ENCODE measurements at places on chromosomes 3 and 15.

GRCh38 chr3:149352556-149352955 lies 19.1 kb upstream of the TM4SF18 start:
- H3K4me3 ChIP-seq: no peak overlapping the region
- peaks cover 26% of the 10 kb centered on the region for H3K27me3 ChIP-seq
- no peaks in the 10 kb centered on the region for H3K4me1 ChIP-seq
- no peak overlapping the region for H3K27ac ChIP-seq

GRCh38 chr15:67731112-67731721 lies 94.1 kb upstream of the SKOR1 start:
- H3K27me3 ChIP-seq: no peaks in the 10 kb centered on the region
- ATAC-seq: no peak
- no peak overlapping the region for H3K27ac ChIP-seq
- H3K4me3 ChIP-seq: no peak overlapping the region
- H3K36me3 ChIP-seq: no peaks in the 10 kb centered on the region

GRCh38 chr3:14157951-14158350 lies 20.4 kb downstream of the XPC start:
- no peaks in the 10 kb centered on the region for H3K27me3 ChIP-seq
- no peak overlapping the region for H3K27ac ChIP-seq
- H3K4me3 ChIP-seq: no peak overlapping the region
- H3K36me3 ChIP-seq: peaks cover 93% of the 10 kb centered on the region
- H3K4me1 ChIP-seq: peaks cover 7% of the 10 kb centered on the region
- ATAC-seq: no peak

- peaks cover 23% of the 10 kb centered on the region for H3K27me3 ChIP-seq
- no peak overlapping the region for H3K4me3 ChIP-seq
- no peaks in the 10 kb centered on the region for H3K4me1 ChIP-seq
- no peak for ATAC-seq
- no peak overlapping the region for H3K27ac ChIP-seq
These were observed 15.3 kb downstream of the ERC2 start for GRCh38 chr3:56453011-56453410.

- no peak for ATAC-seq
- H3K4me3 ChIP-seq: no peak overlapping the region
- H3K4me1 ChIP-seq: no peaks in the 10 kb centered on the region
- no peak overlapping the region for H3K27ac ChIP-seq
These were observed 15.9 kb downstream of the MYZAP start for GRCh38 chr15:57607570-57608000.

DNA sequence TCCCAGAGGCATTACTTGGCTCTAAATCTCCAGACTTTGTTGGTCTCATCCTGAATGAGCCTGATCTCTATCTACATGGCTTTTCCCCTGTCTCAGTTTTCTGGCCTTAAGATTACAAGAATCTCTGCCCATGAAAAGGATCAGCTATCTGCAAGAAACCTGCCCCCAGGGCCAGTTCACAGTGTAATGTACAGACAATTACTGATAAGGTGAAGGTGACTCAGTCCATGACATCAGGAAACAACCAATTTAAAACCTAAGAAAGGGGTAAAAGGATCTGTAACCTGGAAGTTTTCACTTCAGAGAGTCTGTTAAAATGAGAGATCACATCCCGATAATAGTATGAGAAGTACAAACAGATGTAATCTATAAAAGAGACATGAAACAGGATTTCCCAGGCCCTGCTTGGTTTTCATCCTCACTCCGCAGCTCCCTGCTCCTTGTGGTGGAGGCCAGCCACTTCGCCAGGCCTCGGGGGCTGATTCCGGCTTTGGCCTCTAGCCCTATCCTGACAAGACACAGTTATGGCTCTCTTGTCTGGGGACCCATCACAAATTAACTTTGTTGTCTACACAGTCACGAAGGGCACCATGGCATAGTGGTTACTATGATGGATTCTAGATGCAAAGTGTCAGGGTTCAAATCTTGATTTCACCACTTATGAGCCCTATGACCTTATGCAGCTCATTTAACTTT lies 136.9 kb downstream of the THSD4 start:
- H3K36me3 ChIP-seq: no peaks in the 10 kb centered on the region
- ATAC-seq: peak; percentile 13
- H3K27me3 ChIP-seq: no peaks in the 10 kb centered on the region
- H3K27ac ChIP-seq: no peak overlapping the region
- H3K4me3 ChIP-seq: no peak overlapping the region

DNA sequence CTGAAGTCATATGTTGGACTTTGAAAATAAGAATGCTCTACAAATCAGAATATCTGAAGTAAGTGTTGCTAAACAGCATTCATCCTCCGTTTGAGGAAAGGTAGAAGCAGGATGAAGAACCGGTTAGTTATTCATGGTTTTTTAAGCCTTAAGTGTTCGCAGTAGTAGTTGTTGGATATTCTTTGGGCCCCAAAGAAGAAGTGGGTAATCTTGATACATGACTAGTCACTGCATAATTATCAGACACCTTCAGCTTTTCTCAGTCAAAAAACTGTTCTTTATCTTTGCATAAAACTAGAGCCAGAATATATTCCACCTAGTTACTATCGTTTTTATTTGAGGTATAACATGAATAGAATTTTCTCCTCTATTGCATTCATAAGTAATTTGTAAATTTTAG lies 13.8 kb downstream of the RAB5A start:
- no peak overlapping the region for H3K27ac ChIP-seq
- no peak for ATAC-seq
- no peaks in the 10 kb centered on the region for H3K27me3 ChIP-seq
- no peak overlapping the region for H3K4me3 ChIP-seq
- peaks cover 39% of the 10 kb centered on the region for H3K36me3 ChIP-seq

DNA sequence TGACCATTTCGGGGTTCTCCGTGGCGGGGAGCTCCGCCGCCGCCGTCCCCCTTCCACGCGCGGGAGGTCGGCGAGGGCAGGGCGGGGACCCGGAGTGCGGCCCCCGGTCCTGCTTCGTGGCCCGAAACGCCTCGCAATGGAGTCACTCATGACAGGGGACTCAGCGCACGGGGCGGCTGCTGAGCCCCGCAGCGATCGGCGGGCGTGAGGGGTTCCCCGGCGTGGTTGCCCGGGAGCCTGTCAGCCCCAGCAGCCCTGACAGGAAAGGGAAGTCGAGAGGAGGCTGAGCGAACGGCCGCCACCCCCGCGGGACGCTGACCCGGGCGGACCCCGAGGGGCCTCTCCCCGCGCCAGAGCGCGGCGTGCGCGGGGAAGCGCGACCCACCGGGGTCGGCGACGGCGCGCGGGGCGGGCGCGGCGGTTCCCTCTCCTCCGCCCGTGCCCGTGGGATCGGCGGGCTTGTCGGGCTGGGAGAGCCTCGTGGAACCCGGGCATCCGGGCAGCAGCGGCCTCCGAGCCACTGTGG lies 564 bp upstream of the PIGZ start:
- peak; percentile 68 for ATAC-seq
- H3K4me1 ChIP-seq: peaks cover 41% of the 10 kb centered on the region
- peak overlapping the region; percentile 82 for H3K4me3 ChIP-seq
- H3K36me3 ChIP-seq: peaks cover 23% of the 10 kb centered on the region

GRCh38 chr15:24944954-24945353 lies 9.8 kb upstream of the SNRPN start:
- ATAC-seq: no peak
- H3K36me3 ChIP-seq: no peaks in the 10 kb centered on the region
- no peaks in the 10 kb centered on the region for H3K27me3 ChIP-seq
- H3K4me3 ChIP-seq: no peak overlapping the region
- no peaks in the 10 kb centered on the region for H3K4me1 ChIP-seq

GRCh38 chr15:100372739-100373119 lies 31.0 kb upstream of the ADAMTS17 start:
- ATAC-seq: no peak
- no peaks in the 10 kb centered on the region for H3K4me1 ChIP-seq
- peaks cover 6% of the 10 kb centered on the region for H3K36me3 ChIP-seq
- H3K27me3 ChIP-seq: peaks cover 50% of the 10 kb centered on the region

- no peaks in the 10 kb centered on the region for H3K36me3 ChIP-seq
- no peak overlapping the region for H3K27ac ChIP-seq
- no peak overlapping the region for H3K4me3 ChIP-seq
- no peaks in the 10 kb centered on the region for H3K27me3 ChIP-seq
- no peak for ATAC-seq
These were observed 109.6 kb downstream of the FHIT start for GRCh38 chr3:61141697-61142096.

DNA sequence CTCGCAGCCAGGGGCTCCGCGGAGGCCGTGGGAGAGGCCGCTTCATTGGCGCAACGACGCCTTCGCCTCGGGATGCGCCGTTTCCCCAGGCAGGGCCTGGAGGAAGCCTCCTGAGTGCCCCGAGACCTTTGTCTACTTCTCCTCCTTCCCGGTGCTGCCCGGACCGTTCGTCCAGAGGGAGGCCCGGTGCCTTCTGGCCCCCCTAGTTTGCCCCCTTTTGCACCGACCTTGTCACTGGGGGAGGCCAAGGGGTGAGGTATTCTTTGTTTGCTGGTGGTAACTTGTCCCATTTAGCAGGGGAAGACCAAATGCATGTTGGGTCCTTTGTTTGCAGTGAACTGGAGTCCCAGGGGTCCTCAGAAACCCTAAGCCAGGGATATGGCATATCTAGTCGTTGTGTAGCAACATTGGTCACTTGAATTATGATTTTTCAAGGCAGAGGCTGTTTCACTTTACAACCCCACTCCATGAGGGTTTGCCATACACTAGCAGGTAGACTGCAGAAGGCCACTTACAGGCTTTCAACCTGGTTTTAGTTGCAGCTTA lies 615 bp downstream of the DHX30 start:
- H3K4me1 ChIP-seq: peaks cover 11% of the 10 kb centered on the region
- no peak for ATAC-seq
- H3K27ac ChIP-seq: peak overlapping the region; percentile 87
- no peaks in the 10 kb centered on the region for H3K27me3 ChIP-seq
- peak overlapping the region; percentile 97 for H3K4me3 ChIP-seq
- no peaks in the 10 kb centered on the region for H3K36me3 ChIP-seq

- no peak for ATAC-seq
- H3K27me3 ChIP-seq: no peaks in the 10 kb centered on the region
- no peak overlapping the region for H3K27ac ChIP-seq
These were observed 129.5 kb downstream of the ATP8B4 start for GRCh38 chr15:49989498-49989897.

DNA sequence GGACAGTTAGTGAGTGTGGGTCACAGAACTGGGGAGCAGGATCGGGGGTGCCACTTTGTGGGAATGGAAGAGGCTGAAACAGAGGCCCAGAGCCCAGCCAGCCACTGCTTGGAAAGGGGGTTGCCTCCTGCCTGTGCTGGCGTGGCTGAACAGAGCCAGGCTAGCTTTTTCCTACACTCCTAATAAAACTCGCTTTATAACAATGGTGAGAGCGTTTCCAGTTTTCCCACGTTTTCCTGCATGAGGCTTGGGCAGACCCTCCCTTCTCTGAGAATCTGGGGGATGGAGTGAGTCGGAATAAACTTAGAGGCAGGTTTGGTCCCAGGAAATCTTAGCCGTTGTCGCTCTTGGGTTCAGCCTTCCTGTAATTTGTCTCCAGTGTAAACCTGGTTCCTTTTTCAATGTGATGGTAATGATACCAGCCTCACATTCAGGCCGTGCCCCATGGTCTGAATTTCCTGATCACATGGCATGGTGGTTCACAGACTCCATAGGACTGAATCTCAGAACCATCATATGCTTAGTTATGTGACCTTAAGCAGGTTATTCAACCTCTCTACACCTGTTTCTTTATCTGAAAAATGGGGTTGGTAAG lies 6.5 kb upstream of the FGD5 start:
- H3K4me1 ChIP-seq: peaks cover 7% of the 10 kb centered on the region
- H3K27ac ChIP-seq: no peak overlapping the region
- H3K36me3 ChIP-seq: no peaks in the 10 kb centered on the region
- peaks cover 79% of the 10 kb centered on the region for H3K27me3 ChIP-seq
- ATAC-seq: no peak

GRCh38 chr3:152717252-152717651 lies 117.7 kb upstream of the P2RY1 start:
- H3K4me1 ChIP-seq: no peaks in the 10 kb centered on the region
- no peak for ATAC-seq
- H3K27ac ChIP-seq: no peak overlapping the region
- H3K4me3 ChIP-seq: no peak overlapping the region
- no peaks in the 10 kb centered on the region for H3K36me3 ChIP-seq
- H3K27me3 ChIP-seq: peaks cover 18% of the 10 kb centered on the region

- ATAC-seq: no peak
- H3K36me3 ChIP-seq: no peaks in the 10 kb centered on the region
- H3K27me3 ChIP-seq: peaks cover 9% of the 10 kb centered on the region
- no peak overlapping the region for H3K27ac ChIP-seq
These were observed 92.7 kb downstream of the UACA start for GRCh38 chr15:70670680-70671079.

DNA sequence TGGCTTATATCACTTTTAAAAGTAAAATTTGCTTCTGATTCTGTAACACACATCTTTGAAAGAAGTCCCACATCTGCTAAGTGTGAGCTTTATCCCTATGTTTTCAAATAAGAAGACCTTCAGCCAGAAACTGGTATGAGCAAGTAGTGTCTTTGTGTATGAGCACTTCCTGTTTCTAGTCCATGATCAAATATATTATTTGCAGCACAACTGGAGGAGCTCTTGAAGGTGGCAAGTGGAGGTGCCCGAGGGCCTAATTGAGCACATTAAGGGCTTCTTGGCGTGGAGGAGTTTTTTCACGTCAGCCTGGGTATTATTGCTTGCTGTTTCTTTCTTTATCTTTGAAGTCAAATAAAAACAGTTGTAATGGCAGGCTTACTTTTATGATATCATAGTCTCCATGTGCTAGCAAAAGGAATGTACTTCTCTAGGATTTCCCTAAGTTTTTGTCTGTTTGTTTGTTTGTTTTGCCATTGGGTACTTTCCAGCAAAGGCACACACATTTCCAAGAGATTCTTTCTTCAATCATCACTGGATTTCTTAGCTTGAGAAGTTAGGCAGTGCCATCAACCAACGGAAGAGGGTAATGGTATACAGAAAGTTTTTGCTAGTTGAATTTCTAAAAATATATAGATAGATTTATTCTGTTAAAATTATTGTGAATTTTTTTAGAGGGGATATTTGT lies 68.1 kb downstream of the MEIS2 start:
- no peak for ATAC-seq
- no peak overlapping the region for H3K4me3 ChIP-seq
- no peaks in the 10 kb centered on the region for H3K27me3 ChIP-seq
- no peak overlapping the region for H3K27ac ChIP-seq
- no peaks in the 10 kb centered on the region for H3K36me3 ChIP-seq
- no peaks in the 10 kb centered on the region for H3K4me1 ChIP-seq

DNA sequence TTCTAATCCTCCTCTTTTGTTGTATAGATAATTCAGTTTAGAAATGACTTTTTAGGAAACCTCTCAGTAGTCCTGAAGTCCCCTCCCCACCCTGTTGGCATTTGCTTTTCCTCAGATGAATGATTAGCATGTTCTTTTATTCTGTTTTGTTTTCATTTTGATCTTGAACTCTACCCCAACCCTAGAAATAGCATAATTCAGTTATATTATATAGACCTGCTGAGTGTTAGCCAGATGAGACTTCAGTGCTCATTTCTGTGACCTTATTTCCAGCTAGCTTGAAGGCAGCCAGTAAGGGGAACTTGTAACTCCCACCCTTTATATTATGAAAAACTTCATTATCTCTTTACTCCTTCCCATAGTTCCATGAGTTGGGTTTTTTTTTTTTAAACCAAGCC lies 41.2 kb downstream of the SNRK start:
- H3K36me3 ChIP-seq: peaks cover 11% of the 10 kb centered on the region
- H3K27me3 ChIP-seq: no peaks in the 10 kb centered on the region
- peak overlapping the region; percentile 83 for H3K27ac ChIP-seq
- ATAC-seq: peak; percentile 72
